ENCODE measurements at places on chromosomes 11 and 22.

GRCh38 chr11:74682731-74683278 lies 48.4 kb downstream of the CHRDL2 start:
- no peak for DNase-seq

DNA sequence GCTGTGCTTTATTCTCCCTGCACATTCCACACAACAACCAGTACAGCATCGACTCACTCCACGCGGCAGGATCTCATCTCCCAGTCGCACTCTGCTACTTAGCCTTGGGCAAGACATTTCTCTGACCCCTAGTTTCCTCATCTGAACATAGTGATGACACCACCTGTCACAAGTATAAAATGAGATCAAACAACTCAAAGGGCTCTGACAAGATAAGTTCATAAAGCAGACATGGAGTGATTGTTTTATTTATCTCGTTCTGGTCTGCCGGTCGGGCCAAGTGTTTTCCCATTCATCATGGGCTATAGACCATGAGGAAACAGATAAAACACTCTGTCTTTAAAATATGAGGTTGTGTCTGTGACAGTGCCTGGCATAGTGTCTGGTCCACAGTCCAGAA lies 35.0 kb downstream of the DSCAML1 start:
- DNase-seq: no peak

- DNase-seq: no peak
Observed at GRCh38 chr22:25509374-25509791, 55.1 kb upstream of the GRK3 start.

DNA sequence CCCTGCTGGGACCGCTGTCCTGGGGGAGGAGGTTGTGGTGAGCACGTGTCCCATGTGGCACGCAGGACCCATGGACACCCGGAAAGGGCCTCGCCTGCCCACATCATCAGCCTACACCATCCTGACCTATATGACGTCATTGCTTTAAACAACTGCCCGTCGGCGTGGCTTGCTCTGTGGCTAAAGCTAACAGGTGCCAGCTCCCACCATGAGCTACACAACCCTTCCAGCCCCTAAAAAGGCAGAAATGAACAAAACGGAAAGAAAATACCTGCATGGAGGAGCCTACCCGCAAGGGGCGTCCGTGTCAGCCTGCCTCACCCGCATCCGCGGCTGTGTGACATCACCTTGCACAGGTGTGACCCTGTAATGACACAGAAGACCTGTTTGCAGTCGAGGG lies 481.8 kb downstream of the BRD1 start:
- DNase-seq: no peak

DNA sequence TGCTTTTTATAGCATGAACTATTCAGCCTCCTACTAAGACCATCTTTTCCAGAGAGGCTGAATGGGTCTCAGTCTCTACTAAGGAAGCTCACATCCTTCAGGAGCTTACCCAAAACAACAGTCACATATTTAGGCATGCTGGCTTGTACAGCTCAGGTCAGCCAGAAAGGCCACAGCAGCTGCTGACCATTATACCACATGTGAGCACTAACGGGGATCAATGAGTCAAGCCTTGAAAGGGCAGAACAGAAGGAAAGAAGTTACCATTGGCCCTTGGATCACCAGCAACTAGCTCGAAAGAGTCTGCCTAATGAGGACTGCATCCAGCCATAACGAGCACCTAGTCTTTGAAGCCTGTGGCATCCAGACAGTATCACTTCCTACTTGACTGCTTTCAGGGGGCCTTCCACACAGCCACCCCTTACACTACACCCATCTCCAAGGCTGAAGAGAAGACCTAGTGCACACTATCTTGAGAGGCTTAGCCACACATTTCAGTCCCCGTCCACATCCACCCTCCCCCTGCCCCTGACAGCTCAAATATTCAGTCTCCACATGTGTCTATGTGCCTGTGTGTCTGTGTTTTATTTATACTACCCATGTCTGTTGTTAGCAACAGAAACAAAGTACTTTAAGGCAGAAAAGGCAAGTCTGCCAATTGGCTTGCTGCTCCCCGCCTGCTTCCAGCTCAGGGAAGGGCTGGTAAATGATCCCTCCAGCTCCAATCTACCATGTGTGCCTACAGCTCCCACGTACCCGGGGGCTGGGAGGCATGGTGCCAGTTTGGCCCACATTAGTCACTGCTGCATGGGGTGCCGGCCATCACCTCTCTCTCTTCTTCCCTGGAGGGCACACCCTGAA lies 95.5 kb downstream of the RPL27A start:
- DNase-seq: no peak

DNA sequence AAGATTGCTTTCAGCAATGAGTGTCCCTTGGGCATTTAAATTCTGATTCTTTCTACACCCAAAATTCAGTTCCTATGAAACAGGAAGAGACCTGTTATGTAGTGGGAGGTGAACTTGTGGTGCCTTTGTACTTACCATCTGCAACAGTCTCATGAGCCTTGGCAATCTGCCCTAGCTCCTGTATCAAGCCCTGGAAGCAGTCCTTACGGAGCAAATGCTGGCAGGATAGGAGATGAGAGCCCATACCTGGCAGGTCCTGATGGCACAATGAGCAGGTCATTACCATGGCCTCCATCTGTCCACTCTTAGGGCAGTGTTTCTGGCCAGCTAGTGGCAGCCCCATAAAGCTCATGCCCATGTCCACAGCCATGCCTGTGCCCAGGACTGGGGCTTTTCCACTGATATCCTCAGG lies 10.8 kb downstream of the TRIM66 start:
- no peak for DNase-seq

DNA sequence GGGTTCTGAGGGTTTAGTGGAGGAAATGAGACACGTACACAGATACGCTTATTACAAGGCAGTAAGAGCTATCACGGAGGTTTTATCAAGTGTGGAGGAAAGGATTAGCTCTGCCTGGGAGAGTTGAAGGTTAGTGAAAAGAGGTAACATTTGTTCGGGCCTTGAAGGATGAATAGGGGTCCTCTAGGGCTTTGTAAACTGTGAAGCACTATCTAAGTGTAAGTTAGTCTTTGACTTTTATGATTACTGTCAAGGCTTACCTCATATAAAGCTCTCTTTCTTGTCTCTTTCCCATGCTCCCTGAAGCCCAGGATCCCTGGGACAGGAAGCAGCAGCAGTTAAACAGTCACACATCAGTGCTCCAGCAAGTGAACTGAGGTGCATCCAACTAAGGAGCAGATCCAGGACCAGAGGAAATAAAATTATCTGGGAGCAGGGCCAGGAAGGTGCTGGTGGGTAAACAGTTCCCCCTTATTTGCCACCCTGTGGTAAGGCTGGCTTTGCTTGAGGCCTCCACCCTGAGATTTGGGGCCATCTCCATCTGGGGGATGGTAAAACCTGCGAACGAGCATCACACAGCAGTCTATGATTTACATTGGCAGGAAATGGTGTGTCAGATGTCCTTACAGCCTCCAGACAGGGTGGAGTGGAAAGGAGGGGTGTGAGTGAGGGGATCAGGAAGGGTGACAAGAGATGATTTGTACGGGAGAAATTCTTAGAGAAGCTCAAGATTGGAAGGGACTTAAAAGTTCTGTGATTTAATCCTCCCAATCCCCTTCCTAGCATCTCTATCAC lies 27.2 kb downstream of the GVQW3 start:
- no peak for DNase-seq

Measured in CD14-positive monocyte (primary cell).